ENCODE measurements at places on chromosomes 11 and 22. TPM values are rescaled to one million over a fixed set of nuclear protein-coding genes. Genes with fewer than 3 reads are reported as not detected.

- peak; percentile 76 for DNase-seq
These were observed 112.8 kb downstream of the WNT7B start for GRCh38 chr22:45863981-45864751.

- DNase-seq: no peak
These were observed at the start of gene FREY1 for GRCh38 chr11:45906965-45907611. Gene FREY1, minus strand, starts transcription at chr11:45907271. Its CDS starts 26 bp downstream, at chr11:45907245.

DNA sequence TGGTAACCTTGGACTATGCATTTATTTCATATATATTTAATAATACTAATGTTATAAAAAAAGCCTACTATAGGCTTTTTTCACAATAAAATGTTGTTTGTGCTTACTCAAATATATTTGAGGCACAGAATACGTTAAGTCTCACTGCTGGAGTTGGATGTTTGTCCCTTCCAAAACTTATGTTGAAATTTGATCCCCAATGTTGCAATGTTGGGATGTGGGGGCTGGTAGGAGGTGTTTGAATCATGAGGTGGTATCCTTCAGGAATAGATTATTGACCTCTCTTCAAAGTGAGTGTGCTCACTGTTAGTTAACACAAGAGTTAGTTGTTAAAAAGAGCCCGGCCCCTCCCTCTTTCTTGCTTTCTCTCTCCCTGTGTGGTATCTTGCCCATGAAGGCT lies 1295.9 kb downstream of the JRKL start:
- DNase-seq: no peak

DNA sequence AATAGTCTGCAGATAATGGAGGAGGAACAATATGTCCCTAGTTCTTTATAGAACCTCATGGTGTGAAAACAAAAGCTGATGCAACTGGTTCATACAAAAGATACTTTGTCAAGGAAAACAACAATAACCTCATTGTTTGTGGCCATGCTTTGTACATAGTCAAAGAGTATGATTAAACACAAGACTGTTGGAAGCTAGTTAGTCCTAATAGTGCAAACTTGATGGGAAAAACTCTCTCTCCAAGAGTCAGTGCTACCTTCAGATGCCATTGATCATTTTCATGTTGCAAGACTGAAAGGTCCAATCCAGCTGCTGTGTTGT lies 20.1 kb upstream of the PLAAT2 start:
- DNase-seq: no peak

- no peak for DNase-seq
These were observed 34.9 kb upstream of the OR10G7 start for GRCh38 chr11:124075841-124076651.

The OR8U1 gene
- total RNA-seq: not detected

The GPR83 gene
- 0.11 TPM for total RNA-seq

Measured in CD8-positive, alpha-beta memory T cell (primary cell).